ENCODE measurements at places on chromosomes 2 and 18. TPM values are rescaled to one million over a fixed set of nuclear protein-coding genes. Genes with fewer than 3 reads are reported as not detected.

GRCh38 chr18:47817017-47817794 is 113.3 kb downstream of the SMAD2 start:
- H3K4me3 ChIP-seq = peak overlapping the region; percentile 57
- H3K36me3 ChIP-seq = no peaks in the 10 kb centered on the region
- DNase-seq = no peak

GRCh38 chr2:188078534-188078933 is 213.1 kb upstream of the GULP1 start:
- no peak overlapping the region for H3K4me3 ChIP-seq
- no peaks in the 10 kb centered on the region for H3K4me1 ChIP-seq
- H3K27me3 ChIP-seq = no peaks in the 10 kb centered on the region
- DNase-seq = no peak
- no peak overlapping the region for H3K27ac ChIP-seq

GRCh38 chr2:134668821-134669220 is 50.0 kb downstream of the TMEM163 start:
- no peaks in the 10 kb centered on the region for H3K27me3 ChIP-seq
- H3K27ac ChIP-seq = no peak overlapping the region
- H3K4me3 ChIP-seq = no peak overlapping the region
- DNase-seq = no peak
- H3K4me1 ChIP-seq = no peaks in the 10 kb centered on the region

- H3K36me3 ChIP-seq = no peaks in the 10 kb centered on the region
- peak within 1 kb of the TSS; percentile 88 for H3K27ac ChIP-seq
- no peaks in the 10 kb centered on the region for H3K27me3 ChIP-seq
- DNase-seq = no peak
- H3K4me1 ChIP-seq = no peaks in the 10 kb centered on the region
Observed at GRCh38 chr2:9003616-9004337, at the start of gene MBOAT2. MBOAT2 (minus strand) TSS chr2:9003684; CDS start chr2:9003614, 70 bp downstream.

DNA sequence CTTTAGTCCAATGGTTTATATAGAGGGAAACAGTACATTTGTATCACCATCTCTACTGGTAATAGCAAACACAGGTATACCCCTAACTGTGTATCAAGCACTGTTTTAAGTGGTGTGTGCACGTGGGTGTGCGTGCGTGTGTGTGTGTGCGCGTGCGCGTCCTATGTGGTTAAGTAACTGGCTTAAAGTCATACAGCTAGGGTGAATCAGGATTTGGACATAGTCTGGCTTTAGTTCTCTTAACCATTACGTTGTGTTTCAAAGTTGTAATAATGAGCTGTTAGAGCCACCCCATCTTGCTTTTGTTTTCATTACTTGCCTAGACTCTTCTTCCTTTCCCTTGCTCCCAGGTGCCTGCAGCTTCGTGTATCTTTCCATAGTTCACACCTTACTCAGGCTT is 2.1 kb downstream of the HADHB start:
- H3K27ac ChIP-seq = no peak overlapping the region
- no peak for DNase-seq
- peaks cover 28% of the 10 kb centered on the region for H3K4me1 ChIP-seq
- H3K27me3 ChIP-seq = no peaks in the 10 kb centered on the region
- H3K36me3 ChIP-seq = no peaks in the 10 kb centered on the region
- no peak overlapping the region for H3K4me3 ChIP-seq

GRCh38 chr2:20519309-20519708 is 72.4 kb downstream of the RHOB start:
- H3K27me3 ChIP-seq = no peaks in the 10 kb centered on the region
- peaks cover 10% of the 10 kb centered on the region for H3K4me1 ChIP-seq
- H3K4me3 ChIP-seq = no peak overlapping the region
- H3K27ac ChIP-seq = no peak overlapping the region
- DNase-seq = no peak

GRCh38 chr2:45889053-45889452 is 237.6 kb downstream of the PRKCE start:
- no peaks in the 10 kb centered on the region for H3K27me3 ChIP-seq
- no peaks in the 10 kb centered on the region for H3K36me3 ChIP-seq
- no peak overlapping the region for H3K4me3 ChIP-seq

DNA sequence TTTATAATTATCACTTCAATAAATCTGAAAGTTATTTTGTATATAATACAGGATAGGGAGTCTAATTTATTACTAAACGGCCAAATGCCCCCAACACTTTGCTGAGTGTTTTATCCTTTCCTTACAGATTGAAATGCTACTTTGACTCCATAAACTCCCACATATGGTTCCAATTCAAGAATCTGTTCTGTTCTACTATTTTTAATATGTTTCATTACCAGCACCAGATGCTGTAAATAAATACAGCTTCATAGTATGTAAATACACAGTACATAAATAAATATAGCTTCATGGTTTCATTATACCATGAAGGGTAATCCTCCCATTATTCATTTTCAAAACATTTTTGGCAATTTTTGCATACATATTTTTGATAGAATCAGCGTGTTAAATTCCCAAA is 34.0 kb upstream of the MREG start:
- H3K36me3 ChIP-seq = no peaks in the 10 kb centered on the region
- H3K4me3 ChIP-seq = no peak overlapping the region
- no peak for DNase-seq

- H3K27me3 ChIP-seq = no peaks in the 10 kb centered on the region
- no peak overlapping the region for H3K4me3 ChIP-seq
- DNase-seq = no peak
Observed at GRCh38 chr2:142580691-142581090, 296.8 kb upstream of the KYNU start.

DNA sequence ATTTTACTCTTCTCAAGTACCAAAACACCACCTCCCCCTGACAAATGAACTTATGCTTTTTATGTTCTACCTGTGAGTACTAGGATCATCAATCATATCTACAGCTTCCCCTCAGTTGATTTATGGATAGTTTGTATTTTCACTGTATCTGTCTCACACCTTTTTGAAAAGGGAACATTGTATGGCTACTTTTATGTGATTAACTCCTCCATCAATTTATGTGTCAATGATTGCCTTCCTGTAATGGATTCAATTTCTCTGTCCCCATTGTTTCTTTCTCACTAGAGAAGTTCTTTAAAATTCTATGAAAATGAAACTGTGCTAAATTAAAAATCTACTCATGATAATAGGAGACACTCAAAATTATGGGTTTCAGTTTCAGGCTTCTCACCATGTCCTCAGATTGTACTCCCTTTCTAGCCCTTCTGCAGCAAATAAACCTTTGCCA is 935.0 kb downstream of the TRIB2 start:
- no peak for DNase-seq
- no peak overlapping the region for H3K27ac ChIP-seq
- H3K27me3 ChIP-seq = no peaks in the 10 kb centered on the region
- H3K4me1 ChIP-seq = no peaks in the 10 kb centered on the region

- no peaks in the 10 kb centered on the region for H3K4me1 ChIP-seq
- no peak for DNase-seq
- H3K27me3 ChIP-seq = no peaks in the 10 kb centered on the region
- H3K4me3 ChIP-seq = no peak overlapping the region
- H3K27ac ChIP-seq = no peak overlapping the region
Observed at GRCh38 chr18:79871026-79871390, 73.3 kb downstream of the KCNG2 start.

DNA sequence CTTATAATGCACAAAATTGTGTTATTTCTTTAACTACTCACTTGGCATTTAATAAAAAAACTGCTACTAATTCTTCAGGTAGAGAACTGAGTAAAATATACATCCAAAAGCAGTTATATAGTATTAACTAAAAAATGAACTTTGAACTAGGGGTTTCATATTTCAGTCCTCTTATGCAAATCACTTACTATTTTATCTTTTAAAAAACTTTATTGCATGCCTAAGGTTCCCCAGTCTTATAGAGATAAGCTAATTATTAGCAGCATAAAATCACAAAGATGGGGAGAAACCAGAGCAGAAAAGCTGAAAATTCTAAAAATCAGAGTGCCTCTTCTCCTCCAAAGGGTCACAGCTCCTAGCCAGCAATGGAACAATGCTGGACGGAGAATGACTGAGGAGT is 228.0 kb downstream of the CALCRL start:
- DNase-seq = no peak
- no peak overlapping the region for H3K4me3 ChIP-seq
- no peaks in the 10 kb centered on the region for H3K4me1 ChIP-seq
- H3K27me3 ChIP-seq = no peaks in the 10 kb centered on the region

- H3K36me3 ChIP-seq = peaks cover 15% of the 10 kb centered on the region
- no peak overlapping the region for H3K27ac ChIP-seq
- no peaks in the 10 kb centered on the region for H3K27me3 ChIP-seq
- no peak overlapping the region for H3K4me3 ChIP-seq
Observed at GRCh38 chr2:100008956-100009355, 133.4 kb downstream of the AFF3 start.

DNA sequence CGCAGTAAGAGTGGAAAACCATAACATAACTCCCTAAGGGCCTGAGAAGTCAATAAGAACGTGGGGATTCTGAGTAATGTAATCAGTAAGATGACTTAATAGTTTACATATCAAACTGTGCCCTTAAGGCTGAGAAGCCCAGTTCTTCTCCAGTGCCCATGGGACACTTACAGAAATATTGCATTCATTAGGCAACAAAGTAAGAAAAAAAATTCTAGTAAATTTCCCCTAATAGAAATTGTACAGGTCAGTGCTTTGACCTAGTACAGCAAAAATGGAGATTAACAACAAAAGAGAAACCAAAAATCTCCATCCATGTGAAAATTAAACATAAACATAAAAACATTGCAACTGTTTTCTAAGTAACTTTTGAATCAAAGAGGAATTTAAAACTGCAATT is 139.8 kb upstream of the HS6ST1 start:
- no peak overlapping the region for H3K4me3 ChIP-seq
- H3K27ac ChIP-seq = no peak overlapping the region
- H3K27me3 ChIP-seq = no peaks in the 10 kb centered on the region
- no peaks in the 10 kb centered on the region for H3K36me3 ChIP-seq
- no peak for DNase-seq

DNA sequence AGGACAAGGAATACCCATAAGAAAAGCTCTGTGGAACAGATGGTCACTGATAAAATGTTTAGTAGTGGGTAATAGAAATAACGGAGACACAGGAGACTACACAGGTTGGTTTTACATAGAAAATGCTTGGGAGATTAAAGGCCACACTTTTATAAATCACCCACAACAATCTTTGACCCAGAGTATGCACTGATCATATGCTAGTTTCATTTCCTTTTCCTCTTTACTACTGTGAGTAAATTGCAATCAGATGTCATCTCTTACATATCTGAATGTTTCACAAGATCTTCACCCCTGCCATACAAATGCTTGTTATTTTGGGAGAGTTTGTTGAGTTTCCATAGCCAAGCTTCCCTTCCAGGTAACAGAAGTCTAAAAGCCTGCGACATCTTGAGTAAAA is 978.4 kb upstream of the KLHL29 start:
- no peak overlapping the region for H3K4me3 ChIP-seq
- DNase-seq = no peak
- H3K27me3 ChIP-seq = no peaks in the 10 kb centered on the region
- H3K4me1 ChIP-seq = no peaks in the 10 kb centered on the region
- no peak overlapping the region for H3K27ac ChIP-seq

DNA sequence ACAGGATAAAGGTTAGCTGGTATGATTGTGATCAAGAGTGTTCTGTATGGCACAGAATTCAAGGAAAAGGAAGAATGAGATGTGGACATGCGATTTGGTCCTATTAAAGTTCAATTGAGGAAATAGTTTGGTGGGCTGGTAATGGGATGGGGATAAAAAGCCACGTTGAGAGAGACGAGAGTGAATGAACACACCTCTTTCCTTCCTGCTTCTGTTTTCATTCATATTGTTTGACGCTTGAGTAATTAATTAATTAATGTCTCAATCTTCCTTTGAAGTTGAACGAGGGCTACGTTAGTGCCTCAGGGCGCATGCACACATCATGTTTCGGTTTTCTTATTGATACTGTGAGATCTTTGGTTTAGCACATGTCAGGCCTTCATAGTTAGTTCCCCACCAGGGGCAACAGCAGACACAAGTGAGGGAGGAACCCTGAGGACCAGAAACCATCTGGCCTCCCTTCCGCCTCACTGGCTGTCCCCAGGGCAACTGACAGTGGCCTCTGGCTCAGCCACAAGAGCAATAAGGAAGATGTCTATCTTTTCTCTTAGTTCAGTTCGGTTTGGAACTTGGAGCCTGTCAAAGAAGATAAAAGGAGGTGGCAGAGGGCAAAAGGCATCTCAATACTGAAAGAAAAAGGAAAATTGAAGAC is 116.0 kb downstream of the LIPG start:
- H3K36me3 ChIP-seq = no peaks in the 10 kb centered on the region
- H3K27me3 ChIP-seq = no peaks in the 10 kb centered on the region
- no peak for DNase-seq
- H3K27ac ChIP-seq = no peak overlapping the region

GRCh38 chr2:177165721-177166711 is 46.6 kb upstream of the HNRNPA3 start:
- no peak for DNase-seq
- H3K27me3 ChIP-seq = no peaks in the 10 kb centered on the region
- H3K4me1 ChIP-seq = peaks cover 7% of the 10 kb centered on the region
- peak overlapping the region; percentile 69 for H3K4me3 ChIP-seq
- H3K36me3 ChIP-seq = no peaks in the 10 kb centered on the region

DNA sequence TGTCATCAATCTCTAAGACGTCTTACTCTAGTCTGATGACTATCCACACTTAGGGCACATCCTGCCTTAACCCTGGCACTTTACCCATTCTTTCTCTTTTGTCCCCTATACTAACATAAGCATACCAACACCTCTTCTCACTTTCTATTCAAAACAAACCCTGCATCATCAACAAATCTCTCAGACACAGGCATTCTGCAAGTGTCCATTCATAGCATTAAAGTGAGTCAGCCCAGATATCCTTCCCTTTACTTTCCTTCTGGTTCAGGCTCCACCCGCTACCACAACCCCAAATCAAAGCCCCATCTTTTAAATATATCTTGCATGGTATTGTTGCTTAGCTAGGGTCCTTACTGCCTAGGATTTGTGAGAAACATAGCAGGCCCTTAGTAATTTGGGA is 3.8 kb downstream of the GRB14 start:
- no peaks in the 10 kb centered on the region for H3K27me3 ChIP-seq
- H3K4me1 ChIP-seq = peaks cover 9% of the 10 kb centered on the region
- no peak for DNase-seq
- H3K27ac ChIP-seq = no peak overlapping the region
- H3K36me3 ChIP-seq = no peaks in the 10 kb centered on the region

- DNase-seq = no peak
- H3K36me3 ChIP-seq = no peaks in the 10 kb centered on the region
- no peaks in the 10 kb centered on the region for H3K4me1 ChIP-seq
- H3K27ac ChIP-seq = no peak overlapping the region
Observed at GRCh38 chr2:88933980-88934379, 242.5 kb downstream of the RPIA start.

- H3K27ac ChIP-seq = no peak overlapping the region
- DNase-seq = no peak
- peaks cover 3% of the 10 kb centered on the region for H3K36me3 ChIP-seq
- no peaks in the 10 kb centered on the region for H3K27me3 ChIP-seq
Observed at GRCh38 chr2:221429741-221430491, 142.2 kb downstream of the EPHA4 start.

PLGLB1 gene
- total RNA-seq = 8.4 TPM

RGPD3 gene
- total RNA-seq = 0.27 TPM

SLC4A5 gene
- 9.5 TPM for total RNA-seq

CCDC85A gene
- total RNA-seq = 3.7 TPM

UGT1A3 gene
- not detected for total RNA-seq

FSHR gene
- not detected for total RNA-seq

MARS2 gene
- total RNA-seq = 12.3 TPM

MBP gene
- 41.7 TPM for total RNA-seq

SDC1 gene
- 9.6 TPM for total RNA-seq

SEPTIN10 gene
- total RNA-seq = 80.0 TPM

IL1B gene
- 6.2 TPM for total RNA-seq

HOXD1 gene
- total RNA-seq = 0.71 TPM

UGT1A5 gene
- total RNA-seq = not detected
